Breast epithelium (tissue), 4 donors: ENCODE measurements at places on chromosomes 1 and 21.

DNA sequence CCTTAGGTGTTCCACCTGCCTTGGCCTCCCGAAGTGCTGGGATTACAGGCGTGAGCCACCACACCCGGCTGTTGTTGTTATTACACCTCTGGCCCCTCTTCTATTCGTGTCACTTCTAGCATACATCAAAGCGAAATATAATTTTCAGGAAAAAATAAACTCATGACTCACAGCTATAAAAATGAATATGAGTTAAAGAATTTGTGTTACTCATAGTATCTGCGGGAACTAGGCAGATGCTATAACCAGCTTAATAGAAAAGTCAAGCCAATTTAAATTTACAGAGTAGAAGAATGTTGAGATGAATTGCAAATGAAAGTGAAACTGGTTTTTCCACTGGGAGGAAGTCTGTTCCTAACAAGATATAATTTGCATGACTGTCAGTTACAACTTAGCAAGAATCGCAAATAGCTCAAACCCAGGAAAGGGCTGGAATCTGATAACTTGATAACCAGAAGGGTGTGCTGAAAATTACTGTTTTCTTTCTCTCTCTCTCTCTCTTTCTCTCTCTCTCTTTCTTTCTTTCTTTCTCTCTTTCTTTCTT lies 11.2 kb downstream of the OR2W3 start:
- no peak for DNase-seq

- no peak for DNase-seq
These were observed 27.5 kb downstream of the EDN2 start for GRCh38 chr1:41456847-41457540.

DNA sequence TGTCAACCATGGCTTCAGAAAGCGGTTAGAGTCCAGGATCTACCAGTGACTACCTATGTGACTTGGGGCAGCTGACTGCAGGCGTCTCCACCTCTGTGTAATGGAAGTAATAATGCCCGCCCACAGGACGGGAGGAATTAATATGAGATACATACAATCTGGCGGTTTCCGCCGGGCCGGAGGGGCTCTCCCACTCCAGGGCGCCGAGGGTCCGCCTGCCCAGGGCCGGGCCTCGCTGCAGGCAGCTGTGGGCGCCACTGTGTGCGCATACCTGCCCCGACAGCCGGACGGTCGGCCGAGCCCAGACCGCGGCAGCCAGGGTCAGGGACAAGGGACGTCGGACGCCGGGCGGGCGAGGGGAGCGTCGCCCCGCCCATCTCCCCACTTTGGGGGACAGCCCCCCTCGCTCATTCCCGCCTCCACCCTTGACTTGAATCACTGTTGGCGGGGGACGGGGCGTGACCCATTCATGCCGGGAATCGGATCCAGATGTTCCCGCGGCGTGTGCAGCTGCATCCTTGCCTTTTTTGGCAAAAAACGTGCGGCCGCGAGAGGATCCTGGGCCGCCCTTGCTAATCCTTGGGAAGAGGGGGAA lies 6.0 kb upstream of the SF3A3 start:
- peak; percentile 80 for DNase-seq

DNA sequence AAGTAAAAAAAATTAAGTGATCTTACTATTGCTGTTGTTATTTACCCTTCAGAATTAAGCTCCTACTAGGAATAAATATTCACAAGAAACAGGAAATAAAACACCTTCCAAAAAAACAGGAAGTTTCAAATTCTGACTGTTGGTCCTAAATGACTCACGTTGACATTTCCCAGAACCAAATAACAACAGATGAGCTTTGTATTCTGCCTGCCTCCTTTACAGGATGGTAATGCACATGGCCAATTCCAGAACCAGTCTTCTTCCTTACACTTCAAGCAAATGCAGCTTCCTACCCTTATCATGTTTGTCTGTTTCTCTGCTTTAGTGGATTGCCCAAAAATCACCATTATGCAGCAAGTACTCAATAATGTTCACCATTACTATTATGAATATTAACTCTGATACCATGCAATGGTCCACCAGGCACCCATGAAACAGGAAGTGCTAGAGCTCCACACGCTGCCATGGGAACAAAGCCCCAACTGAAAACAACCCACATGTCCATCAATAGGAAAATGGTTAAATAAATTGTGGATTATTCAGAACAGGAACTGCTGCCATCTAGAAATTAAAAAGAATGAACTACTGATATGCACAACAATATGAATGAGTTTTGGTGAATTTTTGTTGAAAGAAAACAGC lies 8.9 kb downstream of the CASP9 start:
- DNase-seq: no peak

DNA sequence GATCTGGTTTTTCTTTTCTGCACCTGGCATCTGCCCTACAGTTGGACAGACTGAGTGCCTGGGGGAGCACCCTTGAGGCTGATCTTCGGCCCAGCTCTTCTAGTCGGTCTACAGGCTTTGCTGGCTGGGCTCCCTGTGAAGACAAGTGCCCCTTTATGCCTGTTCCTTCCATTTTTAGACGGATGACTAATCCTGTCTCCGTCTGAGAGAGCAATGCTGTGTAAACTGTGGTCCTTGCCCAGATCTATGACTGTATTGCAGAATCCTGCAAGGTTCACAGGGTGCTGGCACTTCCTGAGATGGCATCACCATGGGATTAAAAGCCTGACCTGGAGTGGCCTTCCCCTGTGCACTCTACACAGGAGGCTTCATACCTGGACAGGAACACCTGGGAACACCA lies 47.6 kb upstream of the SAMD13 start:
- peak; percentile 49 for DNase-seq

DNA sequence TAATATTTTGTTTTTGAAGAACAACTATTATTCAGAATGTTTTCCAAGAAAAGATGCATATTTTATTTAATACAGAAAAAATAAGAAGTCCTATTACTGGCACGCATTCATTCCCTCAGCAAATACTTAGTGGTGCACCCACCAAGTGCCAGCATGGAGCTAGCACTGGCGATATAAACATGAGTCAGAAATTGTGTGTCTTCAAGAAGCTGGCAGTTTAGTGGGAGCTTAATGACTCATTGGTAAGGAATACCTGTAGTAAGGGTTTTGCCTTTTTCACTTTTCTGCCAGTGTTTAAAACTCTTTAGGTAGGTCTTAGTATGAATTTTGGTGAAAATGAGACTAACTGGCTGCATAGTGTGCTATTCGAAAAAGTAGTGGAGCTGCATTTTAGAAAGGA lies 6.3 kb downstream of the MAGI3 start:
- DNase-seq: no peak

GRCh38 chr1:155209312-155209721 lies 822 bp downstream of the MTX1 start:
- DNase-seq: no peak

DNA sequence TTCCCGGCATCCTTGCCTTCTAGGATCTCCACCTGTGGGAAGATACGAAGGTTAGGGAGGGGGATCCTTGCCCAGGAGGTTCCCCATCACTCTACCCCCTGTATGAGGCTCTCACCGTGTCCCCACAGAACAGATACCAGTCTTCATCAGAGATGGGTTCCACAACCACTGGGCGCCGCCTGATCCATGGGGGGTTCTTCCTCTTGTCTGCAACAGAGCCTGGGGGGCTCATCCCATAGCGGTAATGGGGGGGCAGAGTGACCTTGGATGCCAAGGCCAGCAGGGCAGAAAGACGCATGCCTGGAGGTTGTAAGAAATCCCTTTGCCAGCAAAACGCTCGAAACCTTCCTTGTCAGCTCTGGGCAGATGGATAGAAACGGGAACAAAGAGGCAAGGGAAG lies 2.5 kb downstream of the MRPL24 start:
- DNase-seq: no peak

DNA sequence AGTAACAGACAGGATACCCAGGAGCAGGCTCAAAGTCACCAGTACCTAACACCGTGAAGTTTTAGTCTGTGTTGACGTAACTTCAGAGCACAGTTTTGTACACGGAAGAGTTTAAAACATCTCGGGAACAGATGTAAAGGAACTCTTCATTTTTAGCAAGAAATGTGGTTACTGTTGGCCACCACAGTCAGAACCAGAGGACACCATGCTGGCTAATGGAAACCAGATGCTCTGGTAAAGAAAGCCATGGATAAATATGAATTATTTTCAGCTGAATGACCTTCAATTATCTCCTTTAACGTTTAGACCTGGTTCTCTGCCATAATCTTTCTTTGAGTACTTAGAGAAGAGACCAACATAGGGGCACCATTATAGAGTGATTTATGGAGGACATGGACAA lies 115.9 kb downstream of the NTMT2 start:
- no peak for DNase-seq

- no peak for DNase-seq
These were observed 34.5 kb upstream of the PLXNA2 start for GRCh38 chr1:208278638-208279037.

GRCh38 chr1:100028765-100029164 lies 59.0 kb downstream of the SLC35A3 start:
- DNase-seq: no peak

DNA sequence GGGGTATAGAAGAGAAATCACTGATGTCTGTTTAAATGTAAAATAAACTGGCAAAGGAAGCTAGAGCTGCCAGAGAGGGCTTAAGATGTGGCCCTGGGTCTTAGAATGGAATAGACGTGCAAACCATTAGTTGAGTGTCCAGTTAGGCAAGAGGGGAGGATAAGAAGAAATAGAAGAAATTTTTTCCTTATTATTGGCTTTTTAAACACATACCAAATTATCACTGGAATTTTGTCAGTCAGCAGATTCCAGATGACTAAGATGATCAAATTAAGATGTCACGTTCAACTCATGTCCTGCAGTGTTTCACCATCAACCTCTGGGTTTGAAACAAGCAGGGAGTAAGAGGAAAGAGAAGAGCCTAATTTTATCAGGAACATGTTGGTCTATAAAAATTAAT lies 71.6 kb upstream of the C1orf21 start:
- no peak for DNase-seq

DNA sequence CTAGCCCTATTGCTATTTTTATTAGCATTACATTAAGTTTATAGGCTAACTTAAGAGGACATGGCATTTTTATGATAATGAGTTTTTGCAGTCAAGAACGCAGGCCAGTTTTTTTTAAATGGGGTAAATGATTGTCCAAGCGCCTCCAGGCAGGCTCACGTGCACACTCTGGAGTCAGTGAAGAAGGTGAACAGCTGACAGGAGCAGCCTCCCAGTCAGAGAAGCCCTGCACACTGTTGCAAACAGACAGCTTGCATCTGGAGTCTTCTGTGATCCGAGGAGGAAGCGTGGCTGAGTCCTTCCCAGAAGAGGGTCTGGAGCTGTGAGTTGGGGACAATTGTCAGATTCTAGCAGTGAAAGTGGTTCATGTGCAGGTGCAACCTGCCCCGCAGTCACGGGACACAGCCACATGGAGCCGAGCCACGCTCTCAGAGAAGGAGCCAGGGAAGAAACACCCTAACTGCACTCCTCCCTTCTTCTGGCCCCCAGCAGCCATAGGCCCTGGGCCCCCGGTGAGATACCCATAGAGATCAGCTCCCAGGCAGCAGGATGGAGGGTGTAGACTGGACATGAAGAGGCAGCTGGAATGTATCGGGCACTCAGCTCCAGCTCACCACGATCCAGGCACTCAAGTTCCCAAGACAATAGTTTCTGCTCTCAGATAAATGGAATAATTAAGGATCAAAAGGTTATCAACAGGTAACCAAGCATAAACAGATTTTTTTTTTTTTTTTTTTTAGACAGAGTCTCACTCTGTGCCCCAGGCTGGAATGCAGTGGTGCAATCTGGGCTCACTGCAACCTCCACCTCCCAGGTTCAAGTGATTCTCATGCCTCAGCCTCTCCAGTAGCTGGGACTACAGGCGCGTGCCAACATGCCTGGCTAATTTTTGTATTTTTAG lies 26.4 kb downstream of the CAPN2 start:
- DNase-seq: no peak

GRCh38 chr1:229385853-229386456 lies 43.1 kb upstream of the CCSAP start:
- no peak for DNase-seq

GRCh38 chr21:15749082-15749860 lies 19.5 kb downstream of the USP25 start:
- no peak for DNase-seq
